ENCODE measurements at places on chromosomes 12 and 14.

- DNase-seq: no peak
Measured at GRCh38 chr12:123889848-123890535, 82.6 kb downstream of the CCDC92 start.

DNA sequence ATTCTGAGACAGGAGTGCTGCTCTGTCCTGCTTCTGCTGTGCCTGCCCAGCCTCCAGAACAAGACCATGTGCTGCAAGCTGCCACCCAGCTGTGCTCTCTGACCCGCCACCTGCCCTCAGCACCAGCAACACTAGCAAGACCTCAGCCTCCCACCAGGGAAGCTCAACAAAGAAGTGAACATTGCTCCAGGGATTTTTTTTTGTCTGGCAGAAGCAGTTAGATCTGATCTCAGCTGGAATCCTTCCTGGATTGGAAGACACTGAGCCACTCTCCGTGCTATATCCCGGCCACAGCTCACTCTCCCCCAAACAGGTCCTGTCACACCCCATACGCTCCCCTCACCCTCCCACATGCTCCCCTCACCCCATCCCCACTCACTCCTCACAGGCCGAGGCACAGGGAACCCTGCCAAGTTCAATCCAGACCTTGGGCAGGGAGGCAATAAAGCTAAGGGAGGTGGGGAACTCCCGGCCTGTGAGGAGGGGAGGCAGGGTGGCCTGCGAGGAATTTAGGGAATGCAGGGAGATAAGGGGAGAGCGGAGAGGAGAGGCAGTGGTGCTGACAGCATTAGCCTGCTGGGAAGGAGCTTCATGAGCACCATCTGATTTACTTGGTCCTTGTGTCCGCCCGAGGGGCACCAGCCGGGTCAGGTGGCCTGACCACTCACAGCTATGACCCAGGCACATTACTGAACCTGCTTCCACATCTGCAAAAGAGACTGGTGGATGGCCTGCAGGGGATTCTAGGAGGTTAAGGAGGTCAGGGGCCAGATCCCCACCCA is 29.7 kb downstream of the CCDC85C start:
- peak; percentile 37 for DNase-seq

GRCh38 chr14:74620497-74620921 is 8.5 kb upstream of the LTBP2 start:
- DNase-seq: no peak

DNA sequence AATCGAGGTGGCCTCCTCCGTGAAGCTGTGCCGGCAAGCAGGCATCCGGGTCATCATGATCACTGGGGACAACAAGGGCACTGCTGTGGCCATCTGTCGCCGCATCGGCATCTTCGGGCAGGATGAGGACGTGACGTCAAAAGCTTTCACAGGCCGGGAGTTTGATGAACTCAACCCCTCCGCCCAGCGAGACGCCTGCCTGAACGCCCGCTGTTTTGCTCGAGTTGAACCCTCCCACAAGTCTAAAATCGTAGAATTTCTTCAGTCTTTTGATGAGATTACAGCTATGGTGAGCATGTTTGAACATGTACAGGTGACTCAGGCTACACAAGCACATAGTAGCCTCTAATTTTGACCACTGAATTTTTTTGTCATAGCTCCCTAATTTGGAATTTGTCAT is 59.7 kb downstream of the ATP2A2 start:
- DNase-seq: no peak

DNA sequence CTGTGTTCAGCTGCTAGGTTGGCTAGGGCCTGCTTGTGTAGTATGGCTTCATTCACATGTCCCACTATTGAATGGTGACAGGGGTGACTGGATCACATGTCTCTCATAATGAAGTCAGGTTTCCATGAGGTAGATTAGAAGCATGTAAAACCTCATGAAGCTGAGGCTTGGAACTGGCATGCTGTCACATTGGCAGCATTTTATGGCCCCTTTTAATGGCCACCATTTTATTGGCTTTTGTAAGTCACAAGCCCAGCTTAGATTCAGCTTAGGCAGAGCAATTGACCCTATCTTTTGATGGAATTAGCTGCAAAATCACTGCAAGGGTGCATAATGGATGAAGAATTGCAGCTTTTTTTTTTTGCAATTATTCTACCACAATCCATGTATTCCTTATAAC is 583.5 kb downstream of the MED13L start:
- DNase-seq: no peak

- DNase-seq: no peak
Measured at GRCh38 chr14:98347686-98348085, 924.3 kb downstream of the BCL11B start.

GRCh38 chr12:103852498-103852997 is 11.5 kb upstream of the NT5DC3 start:
- DNase-seq: no peak

DNA sequence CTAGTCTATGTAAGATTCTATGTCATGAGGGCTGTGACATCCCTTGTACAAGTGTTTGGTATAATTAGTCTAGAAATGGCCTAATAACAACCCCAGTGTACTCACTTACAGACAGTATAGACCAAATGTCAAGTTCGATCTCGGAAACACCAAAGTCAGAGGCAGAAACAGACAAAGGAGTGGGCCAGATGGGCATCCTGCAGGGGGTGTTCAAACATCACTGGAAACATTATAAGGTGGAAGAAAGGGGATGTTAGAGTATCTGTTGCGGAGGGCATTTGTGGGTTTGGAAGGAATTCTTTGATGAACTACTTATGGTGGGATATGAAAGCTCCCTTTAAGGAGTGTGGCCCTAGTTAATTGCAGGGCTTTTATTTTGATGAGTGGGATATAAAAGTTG is 134.6 kb downstream of the ESR2 start:
- DNase-seq: no peak

GRCh38 chr14:103542605-103543088 is 13.7 kb downstream of the TRMT61A start:
- peak; percentile 71 for DNase-seq

DNA sequence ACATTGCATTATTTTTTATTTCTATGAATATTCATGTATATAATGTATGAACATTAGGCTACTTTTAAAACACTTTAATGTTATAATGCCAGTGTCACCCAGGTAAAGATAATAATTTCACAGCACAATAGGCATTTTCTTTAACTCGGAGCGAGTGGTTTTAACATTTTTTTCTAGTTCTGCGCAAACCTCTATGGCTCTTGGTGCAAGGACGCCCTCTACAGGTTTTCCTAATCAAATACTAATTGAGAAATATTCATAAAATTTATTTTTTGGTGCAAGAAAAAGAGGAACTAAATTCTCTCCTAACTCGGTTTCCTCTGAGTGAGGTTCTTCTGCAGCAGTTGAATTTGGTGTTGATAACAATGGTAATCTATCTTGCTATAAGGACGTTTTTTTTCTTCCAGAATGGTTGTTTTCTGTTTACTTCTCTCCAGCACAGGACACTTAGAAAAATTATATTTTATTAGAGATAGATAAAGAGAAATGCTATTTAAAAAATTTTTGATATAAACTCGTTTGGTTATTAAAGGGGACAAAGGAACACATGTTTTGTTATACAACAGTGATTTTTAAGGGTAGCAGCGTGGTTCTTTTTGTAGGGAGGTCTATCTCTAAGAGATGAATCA is 2.4 kb upstream of the WIF1 start:
- no peak for DNase-seq

GRCh38 chr12:93762059-93762719 is 85.0 kb downstream of the CRADD start:
- DNase-seq: no peak

- no peak for DNase-seq
Measured at GRCh38 chr12:71063087-71063486, 94.7 kb downstream of the TSPAN8 start.

- no peak for DNase-seq
Measured at GRCh38 chr14:63993992-63994391, 141.2 kb downstream of the SYNE2 start.

GRCh38 chr14:50058113-50058512 is 58.3 kb downstream of the VCPKMT start:
- DNase-seq: no peak

- no peak for DNase-seq
Measured at GRCh38 chr12:114395233-114395632, 10.7 kb downstream of the TBX5 start.

- DNase-seq: no peak
Measured at GRCh38 chr12:119957135-119957534, 31.9 kb upstream of the BICDL1 start.

DNA sequence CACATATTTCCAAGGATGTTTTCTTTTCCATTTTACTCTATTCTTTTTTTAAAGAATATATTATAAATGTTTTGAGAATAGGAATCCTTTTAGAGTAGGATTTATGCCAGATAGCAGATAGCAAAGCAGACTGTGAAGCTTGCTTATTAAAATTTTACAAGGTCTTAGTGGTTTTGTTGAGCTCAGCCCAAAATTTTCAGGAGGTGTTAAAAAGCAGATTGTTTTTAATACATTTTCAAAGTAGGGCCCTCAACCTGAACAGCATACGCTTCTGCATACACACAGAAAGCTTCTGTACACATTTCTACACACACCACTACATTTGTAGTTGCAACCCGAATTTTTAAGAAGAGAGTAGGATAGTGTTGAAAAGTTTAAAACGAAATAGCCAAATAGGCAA is 151.0 kb downstream of the EPS8 start:
- no peak for DNase-seq

- no peak for DNase-seq
Measured at GRCh38 chr14:96091941-96092411, 52.8 kb downstream of the C14orf132 start.

DNA sequence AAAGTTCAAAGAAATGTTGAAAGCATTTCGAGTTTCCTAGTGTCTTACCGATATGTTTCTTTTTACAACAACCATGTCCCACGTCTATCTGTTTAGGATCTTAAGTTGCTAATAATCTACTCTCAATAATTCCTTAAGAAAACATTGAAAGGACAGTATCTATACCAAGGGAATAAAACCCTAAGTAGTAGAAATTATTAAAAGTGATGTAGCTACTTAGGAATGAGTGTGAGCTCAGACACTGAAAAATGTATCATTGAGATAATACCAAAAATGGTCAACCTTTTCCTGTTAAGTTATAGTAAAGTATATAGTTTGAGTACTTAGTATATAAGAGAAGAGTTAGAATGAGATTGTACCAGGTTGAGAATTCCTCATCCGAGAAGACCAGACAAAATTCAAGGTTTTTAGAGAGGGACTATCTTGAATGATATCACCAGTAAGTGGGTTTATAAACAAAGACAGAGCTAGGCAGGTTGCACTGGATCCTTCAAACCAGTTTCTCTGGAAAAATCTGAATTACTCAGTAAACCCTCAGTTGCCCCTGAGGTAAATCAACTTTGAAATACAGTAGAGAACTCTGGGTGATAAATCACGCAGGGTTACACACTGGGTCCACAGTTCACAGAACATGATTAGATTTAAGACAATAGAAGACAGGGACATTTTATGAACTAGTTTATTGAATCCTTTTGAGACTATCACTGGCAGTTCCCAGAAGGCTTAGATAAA is 96.8 kb downstream of the ERGIC2 start:
- DNase-seq: no peak

- DNase-seq: no peak
Measured at GRCh38 chr12:113056381-113056630, 224 bp upstream of the DTX1 start.

GRCh38 chr12:52371716-52372115 is 4.4 kb upstream of the KRT85 start:
- no peak for DNase-seq

DNA sequence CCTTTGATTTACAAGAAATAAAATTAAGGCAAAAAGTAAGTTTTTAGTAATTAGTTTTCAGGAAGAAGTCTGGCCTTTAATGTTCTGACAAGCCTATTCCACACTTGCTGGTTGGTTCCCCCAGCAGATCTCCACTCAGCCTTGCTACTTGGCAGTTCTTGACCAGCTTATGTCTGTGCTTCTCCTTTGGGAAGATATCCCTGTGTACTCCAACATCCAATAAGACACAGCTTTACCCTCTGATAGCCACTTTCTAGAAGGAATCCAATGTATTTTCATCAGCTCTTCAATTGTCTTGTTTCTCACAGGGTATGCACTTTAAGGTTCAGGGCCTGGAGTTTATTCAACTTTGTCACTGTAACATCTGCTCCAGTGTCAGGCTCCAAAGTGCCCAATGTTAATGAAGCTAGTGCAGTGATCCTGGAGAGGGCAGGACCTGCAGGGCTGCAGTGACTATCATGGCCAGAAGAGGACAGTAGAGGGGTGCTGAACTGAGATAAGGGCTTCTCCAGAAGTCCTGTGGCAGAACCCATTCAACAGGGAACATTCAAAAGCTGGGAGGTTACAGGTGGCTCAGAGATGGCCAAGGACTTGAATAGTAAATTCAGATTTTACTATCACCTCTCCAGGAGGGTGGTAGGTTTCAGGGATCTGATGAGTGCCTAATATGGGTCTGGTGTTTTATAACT is 22.9 kb downstream of the JKAMP start:
- DNase-seq: peak; percentile 24

- DNase-seq: no peak
Measured at GRCh38 chr12:108198043-108198442, 69.0 kb downstream of the WSCD2 start.

DNA sequence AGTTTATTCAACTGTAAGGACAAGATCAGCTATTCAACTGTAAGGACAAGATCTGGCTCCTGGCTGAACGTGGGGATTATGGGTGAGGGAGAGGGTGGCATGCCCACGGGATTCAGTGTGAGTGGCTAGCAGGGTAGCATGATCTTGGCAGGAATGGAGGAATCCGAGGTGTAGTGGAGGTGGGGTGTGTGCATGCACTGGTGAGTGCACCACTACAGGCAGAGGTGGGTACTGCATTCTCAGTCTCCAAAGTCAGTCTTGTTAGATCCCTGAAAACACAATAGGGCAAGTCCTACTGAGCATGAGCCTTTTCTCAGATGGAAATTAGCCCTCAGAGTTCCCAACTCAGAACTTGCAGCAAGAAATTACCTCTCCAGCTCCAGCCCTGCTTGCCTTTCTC is 32.2 kb upstream of the DCD start:
- DNase-seq: no peak

DNA sequence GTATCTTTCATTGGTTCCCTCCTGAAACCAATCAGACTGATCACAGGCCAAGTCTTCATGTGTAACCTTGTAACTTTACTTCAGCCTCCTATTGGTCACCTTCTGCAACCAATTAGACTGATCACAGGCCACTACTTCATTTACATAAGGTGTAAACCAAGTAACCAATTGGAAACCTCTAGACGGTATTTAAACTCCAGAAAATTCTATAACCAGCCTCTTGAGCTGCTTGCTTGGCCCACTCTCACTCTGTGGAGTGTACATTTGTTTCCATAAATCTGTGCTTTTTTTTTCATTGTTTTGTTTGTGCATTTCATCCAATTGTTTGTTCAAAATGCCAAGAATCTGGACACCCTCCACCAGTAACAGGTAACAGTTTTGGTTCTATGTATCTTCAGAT is 47.5 kb downstream of the EIF2S3B start:
- no peak for DNase-seq

GRCh38 chr12:34404377-34405285 is 382.3 kb downstream of the ALG10 start:
- peak; percentile 1 for DNase-seq

DNA sequence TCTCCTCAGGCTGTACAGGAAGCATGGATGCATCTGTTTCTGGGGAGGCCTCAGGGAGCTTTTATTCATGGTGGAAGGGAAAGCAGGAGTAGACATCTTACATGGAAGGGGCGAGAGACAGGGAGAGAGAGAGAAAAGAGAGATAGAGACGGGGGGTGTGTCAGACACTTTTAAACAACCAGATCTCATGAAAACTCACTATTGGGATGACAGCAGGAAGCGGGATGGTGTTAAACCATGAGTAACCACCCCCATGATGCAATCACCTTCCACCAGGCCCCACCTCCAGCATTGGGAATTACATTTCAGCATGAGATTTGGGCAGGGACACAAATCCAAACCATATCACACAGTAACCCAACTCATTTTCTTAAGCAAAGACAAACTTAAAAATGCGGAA is 110.0 kb upstream of the EEA1 start:
- no peak for DNase-seq

- DNase-seq: no peak
Measured at GRCh38 chr12:46664761-46665287, 161.0 kb downstream of the SLC38A4 start.
